ENCODE measurements at places on chromosomes 3 and 15. TPM values are rescaled to one million over a fixed set of nuclear protein-coding genes. Genes with fewer than 3 reads are reported as not detected.

DNA sequence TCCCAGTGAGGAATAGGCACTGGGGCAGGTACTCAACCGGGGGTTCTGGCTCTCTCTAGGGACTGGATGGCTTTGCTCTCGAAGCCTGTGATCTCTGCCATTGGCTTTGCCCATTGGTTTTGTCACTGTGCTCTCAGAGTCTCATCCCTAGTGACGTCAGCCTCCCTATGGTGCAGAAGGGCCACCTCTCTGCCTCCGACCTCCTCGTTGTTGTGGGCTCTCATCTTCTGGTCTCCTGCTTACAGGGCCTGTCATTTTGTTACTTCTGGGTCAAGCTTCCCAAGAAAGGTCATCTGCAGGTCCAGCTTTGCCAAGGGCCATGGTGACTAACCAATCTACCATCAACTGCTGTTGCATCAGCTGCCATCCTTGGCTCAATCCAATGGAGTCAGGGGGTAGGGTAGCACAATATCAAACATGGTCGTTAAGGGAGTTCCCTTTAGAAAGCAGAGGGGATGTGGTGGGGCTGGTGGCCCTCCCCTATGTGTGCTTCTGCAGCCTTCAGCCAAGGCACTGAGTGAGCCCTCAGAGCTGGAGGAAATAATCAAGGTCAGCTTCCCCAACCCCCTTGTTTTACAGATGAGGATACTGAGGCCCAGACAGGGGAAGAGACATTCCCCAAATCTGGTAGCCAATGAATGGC is 13.4 kb upstream of the RAD18 start:
- DNase-seq: no peak

DNA sequence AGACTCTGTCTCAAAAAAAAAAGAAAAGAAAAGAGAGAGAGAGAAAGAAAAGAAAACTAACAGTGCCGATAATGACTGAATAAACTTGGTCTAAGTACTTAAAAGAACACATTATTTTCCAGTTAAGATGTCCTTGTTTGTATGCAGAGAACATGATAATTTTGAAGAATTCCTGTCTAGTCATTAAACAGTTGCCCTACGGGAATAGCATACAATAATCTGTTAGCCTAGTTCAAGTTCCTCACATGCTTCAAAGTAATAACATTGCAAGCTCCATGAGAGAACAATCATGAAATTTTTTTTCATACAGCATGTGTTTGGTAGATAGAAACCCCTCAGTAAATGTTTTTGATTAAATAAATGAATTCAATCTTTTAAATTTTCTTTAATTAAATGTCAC is 23.1 kb upstream of the BHLHE40 start:
- no peak for DNase-seq

- DNase-seq: no peak
Observed at GRCh38 chr3:149920119-149920518, 50.6 kb downstream of the PFN2 start.

Gene FGF7
- not detected for total RNA-seq

Gene NECTIN3
- total RNA-seq: 34.3 TPM

GRCh38 chr15:78811825-78812183 is 540 bp upstream of the ADAMTS7 start:
- peak; percentile 23 for DNase-seq

DNA sequence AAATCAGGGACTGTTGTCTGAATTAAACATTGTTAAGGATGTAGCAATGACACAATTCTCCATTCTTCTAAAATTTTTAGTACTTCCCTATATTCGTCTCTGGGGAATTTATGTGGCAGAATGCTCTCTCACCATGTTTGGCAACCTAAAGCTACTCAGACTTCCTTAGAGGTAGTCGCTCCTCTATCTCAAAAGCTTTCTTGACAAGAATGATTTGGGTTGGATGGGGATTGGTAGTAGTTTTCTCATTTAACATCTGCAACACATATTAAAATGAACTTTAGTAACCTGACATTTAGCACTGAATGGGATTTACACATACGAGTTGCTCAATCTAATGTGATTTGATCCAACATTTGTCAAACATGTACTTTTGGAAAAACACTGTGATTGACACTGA is 233.3 kb downstream of the RBMS3 start:
- no peak for DNase-seq

DNA sequence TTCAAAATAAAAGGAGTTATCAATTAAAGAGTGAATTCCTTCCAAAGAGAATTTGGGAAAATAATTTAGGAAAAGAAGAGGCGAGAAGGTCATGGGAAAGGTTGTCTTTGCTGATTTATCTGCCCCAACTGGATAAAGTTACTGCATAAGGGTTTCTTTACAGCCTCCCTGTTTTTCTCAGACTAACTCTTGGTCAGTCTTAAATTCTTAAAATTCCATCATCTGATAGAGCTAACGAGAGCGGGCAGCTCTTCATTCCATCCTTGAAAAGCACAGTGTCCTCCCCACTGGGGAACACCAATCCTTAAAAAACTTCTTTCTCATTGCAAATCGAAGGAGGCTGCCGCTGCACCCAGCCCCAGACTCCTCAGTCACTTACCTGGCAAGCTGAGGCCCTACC is 107.2 kb downstream of the PGPEP1L start:
- DNase-seq: no peak

- DNase-seq: no peak
Observed at GRCh38 chr15:67593562-67593961, 51.1 kb downstream of the MAP2K5 start.

DNA sequence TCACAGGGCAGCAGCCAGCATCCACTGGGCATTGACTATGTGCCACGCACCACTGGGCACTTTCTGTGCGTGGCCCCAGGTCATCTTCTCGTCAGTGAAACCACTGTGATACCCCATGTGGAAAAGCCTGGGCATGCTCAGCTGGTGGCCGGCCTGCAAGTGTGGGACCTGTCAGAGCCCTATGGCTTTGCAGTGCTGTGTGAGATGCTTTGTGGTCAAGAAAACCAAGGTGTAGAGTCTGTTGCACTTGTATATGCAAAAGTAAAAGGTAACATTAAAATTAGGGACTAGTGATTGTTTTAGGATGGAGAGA is 69.5 kb downstream of the PGPEP1L start:
- no peak for DNase-seq

GRCh38 chr15:66654739-66655375 is 47.2 kb upstream of the SMAD6 start:
- no peak for DNase-seq

DNA sequence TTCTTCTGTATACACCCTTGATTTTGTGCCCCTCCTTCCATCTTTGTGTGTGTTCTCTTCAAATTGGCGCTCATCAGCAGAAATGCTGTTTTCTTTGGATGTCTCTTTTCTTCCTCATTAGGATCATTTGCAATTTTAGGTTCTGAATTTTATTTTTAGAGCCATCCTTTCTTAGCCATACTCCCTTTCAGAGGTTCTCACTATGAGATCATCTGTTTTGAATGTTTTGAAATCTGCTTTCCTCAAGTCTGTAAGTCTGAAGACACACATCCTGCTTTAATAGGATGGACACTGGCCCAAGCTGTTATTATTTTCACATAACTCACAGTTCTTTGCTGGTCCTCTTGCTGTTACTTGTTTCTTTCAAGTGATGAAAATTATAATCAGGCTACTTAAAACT is 124.8 kb downstream of the BDH1 start:
- no peak for DNase-seq

DNA sequence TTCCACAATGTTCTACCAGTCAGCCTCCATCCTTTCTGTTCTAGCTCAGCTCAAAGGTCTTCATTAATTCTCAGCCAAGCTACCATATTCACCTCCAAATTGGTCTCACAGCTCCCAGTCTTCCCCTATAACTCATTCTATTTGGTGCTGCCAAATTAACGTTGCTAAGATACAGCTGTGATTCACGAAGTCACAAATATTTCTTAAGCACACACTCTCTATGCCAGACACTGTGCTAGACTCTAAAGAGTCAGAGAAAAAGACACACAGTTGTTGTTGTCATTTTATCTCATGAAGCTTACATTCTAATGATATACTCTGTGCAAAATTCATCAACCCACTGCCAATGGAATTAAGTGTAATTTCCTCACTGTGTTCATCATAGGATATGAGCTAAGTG is 102.8 kb downstream of the FRMD5 start:
- no peak for DNase-seq

Gene SLC9C1
- not detected for total RNA-seq

Gene CRTC3
- total RNA-seq: 2.4 TPM

- no peak for DNase-seq
Observed at GRCh38 chr3:191557322-191557721, 96.4 kb downstream of the PYDC2 start.

All from Caki2 (cell line).